ENCODE measurements at places on chromosomes 11 and 22. TPM values are rescaled to one million over a fixed set of nuclear protein-coding genes. Genes with fewer than 3 reads are reported as not detected.

DNA sequence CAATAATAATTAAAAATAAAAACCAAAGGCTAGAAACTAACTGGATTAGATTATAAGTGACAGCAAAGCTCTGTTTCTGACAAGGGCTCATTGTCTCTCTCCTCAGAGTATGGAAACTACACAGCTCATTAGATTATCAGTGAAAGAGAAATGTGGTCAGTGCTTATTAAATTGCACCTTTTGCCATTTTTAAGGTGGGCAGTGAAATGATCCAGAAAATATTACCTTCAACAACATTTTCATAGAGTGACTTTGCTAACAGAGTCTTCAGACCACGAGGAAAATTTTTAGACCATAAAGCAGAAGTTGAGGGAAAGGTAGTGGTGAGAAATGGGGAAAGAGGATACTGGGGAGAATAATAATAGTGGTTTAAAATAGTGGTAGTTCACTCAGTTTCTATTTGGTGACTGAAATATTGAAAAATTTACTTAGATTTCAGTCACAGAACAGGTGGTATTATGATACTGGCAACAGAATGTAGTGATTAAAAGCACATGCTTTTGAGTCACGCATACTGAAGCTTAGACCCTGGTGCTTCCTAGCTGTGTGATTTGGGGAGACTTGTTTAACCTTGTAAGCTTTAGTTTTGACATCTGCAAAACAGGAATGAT lies 684.0 kb upstream of the CCDC90B start:
- no peak for DNase-seq

- DNase-seq = no peak
Observed at GRCh38 chr11:65591939-65592857, 3.4 kb downstream of the KCNK7 start.

DEPDC5 gene
- total RNA-seq = 50.1 TPM

GRCh38 chr11:8223513-8223900 lies 40.2 kb downstream of the LMO1 start:
- no peak for DNase-seq

DNA sequence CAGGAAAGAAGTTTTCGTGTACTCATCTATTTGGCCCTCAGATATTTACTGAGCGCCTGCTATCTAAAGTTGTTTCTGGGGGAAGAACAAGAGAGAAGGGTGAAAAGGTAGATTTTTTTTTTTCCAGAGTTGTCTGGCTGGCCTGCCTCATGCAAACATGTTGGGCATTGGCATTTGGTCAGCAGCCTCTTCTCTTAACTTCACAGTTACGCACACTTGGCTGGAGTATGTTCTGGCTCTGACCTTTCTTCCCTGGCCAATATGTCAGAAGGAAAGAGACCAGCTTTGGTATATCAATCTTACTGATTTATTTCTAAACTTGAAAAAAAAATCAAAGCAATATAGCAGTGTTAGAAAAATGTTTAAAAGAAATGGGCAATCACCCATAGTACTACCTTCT lies 54.2 kb upstream of the GRAMD1B start:
- DNase-seq = no peak

DNA sequence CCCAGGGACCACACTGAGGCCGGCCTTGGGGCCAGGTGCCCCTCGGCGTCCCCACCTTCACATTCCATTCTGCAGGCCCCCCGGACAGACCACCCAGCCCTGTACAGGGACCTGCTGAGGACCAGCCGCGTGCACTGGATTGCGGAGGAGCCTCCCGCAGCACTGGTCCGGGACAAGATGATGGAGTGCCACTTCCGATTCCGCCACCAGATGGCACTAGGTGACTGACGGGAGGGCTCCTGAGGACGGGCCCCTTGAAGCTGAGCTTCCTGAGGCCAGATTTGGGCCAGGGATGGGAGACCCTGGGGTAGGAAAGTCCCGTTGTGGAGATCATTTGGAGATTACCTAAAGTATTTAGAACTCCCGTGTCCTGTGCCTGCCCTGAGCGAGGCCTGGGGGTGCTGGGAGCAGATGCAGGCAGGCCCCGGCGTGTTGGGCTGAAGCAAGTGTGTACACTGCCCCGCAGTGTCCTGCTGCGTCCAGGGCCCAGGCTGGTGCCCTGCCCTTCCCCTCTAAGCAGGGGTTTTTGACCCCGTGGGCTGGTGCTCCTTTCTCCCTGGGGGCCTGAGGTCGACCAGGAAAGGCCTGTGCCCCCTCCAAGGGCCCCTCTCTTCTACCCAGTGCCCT lies 20.0 kb downstream of the TRMU start:
- DNase-seq = peak; percentile 72

- no peak for DNase-seq
Observed at GRCh38 chr11:111555255-111555654, 14.7 kb downstream of the LAYN start.

- no peak for DNase-seq
Observed at GRCh38 chr11:44104481-44105294, 9.2 kb downstream of the EXT2 start.

GRCh38 chr11:12102588-12103410 lies 7.6 kb upstream of the MICAL2 start:
- DNase-seq = no peak

GRCh38 chr11:20771681-20772080 lies 102.3 kb downstream of the NELL1 start:
- DNase-seq = no peak

- no peak for DNase-seq
Observed at GRCh38 chr11:97732011-97732632, 1288.6 kb upstream of the CNTN5 start.

Data from activated naive CD4-positive, alpha-beta T cell treated with anti-CD3 and anti-CD28 coated beads, Interleukin-2, amount 50 U/mL, for 72 hours (primary cell).